Spinal cord (tissue), 10 donors: ENCODE measurements at places on chromosomes 5 and 9. TPM values are rescaled to one million over a fixed set of nuclear protein-coding genes. Genes with fewer than 3 reads are reported as not detected.

- no peak for DNase-seq
These were observed 72.3 kb downstream of the LMNB1 start for GRCh38 chr5:126849101-126849678.

DNA sequence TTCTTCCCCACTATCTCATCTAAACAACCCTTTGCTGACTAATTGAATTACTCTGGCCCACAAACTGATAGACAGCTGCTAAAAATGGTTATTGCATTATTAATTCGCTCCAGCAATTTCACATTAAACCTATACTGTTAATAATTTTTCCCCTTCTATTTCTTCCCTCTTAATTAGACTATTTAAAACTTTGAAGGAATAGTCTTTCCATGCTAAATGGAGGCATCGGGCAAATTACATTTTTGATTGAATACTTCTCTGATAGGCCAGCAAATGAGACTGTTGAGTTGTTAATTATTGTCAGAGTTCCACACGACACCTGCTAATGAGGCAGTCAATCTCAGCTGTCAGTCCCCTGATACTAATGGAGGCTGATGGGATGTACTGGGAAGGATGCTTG is 242.5 kb downstream of the TRIM32 start:
- no peak for DNase-seq

- no peak for DNase-seq
These were observed 5.5 kb upstream of the SET start for GRCh38 chr9:128683340-128684064.

Gene CFAP157
- total RNA-seq, result 1.1 TPM

DNA sequence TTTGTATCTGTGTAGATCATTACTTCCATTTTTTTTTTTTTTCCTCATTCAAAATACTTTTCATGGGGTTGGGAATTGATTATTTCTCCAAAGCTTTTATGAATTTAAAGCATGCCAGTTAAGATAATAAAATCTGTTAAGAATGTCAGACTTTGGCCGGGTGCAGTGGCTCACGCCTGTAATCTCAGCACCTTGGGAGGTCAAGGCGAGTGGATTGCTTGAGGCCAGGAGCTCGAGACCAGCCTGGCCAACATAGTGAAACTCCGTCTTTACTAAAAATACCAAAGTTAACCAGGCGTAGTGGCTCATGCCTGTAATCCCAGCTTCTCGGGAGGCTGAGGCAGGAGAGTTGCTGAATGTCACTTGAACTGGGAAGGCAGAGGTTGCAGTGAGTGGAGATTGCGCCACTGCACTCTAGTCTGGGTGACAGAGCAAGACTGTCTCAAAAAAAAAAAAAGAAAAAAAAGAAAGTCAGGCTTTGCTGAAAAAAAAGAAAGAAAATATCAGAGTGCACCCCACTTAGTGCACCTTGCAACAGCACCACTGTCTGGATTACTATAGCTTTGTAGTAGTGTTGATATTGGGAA is 18.5 kb downstream of the TBC1D2 start:
- no peak for DNase-seq

GRCh38 chr9:88583901-88584596 is 49.1 kb downstream of the NXNL2 start:
- no peak for DNase-seq

GRCh38 chr5:172605466-172605865 is 35.6 kb upstream of the NEURL1B start:
- no peak for DNase-seq

Gene GHR
- total RNA-seq, result 12.2 TPM
